ENCODE measurements at places on chromosomes 11 and 22.
A peak's percentile ranks its signal among the peaks of the same experiment; 100 is the strongest.

GRCh38 chr11:113896156-113896879 lies 8.3 kb upstream of the HTR3B start:
- DNase-seq, result peak; percentile 47

GRCh38 chr11:15884141-15884540 lies 472.2 kb downstream of the SOX6 start:
- DNase-seq, result no peak

- DNase-seq, result no peak
Observed at GRCh38 chr11:45092404-45092785, 54.0 kb upstream of the PRDM11 start.

- no peak for DNase-seq
Observed at GRCh38 chr11:125182573-125182972, 18.0 kb downstream of the PKNOX2 start.

DNA sequence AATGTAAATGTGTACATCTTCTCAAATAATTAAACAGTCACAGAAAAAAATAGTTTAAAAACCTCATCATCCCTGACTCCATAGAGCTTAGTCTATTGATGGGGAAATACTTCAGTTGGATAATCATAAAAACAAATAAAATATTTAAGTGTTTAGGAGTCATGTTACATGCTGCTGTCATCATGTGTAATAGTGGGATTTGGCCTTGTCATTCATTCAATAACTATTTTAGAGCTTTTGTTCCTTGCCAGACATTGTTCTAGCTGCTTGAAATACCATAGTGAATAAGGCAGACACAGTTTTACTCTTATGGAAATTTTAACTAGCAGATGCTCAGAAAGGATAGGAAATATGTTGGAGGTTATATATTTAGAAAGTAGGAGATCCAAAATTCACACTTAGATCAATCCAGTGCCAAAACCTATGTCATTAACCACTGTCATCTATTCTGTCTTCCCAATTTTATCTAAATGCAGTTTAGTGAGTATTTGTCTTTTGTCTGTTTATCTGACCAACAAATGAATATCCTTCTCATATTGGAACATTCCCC lies 324.7 kb downstream of the CASP12 start:
- DNase-seq, result no peak

Data from GM13976 (cell line).